Glutamatergic neuron (in vitro differentiated cells): ENCODE measurements at places on chromosomes 4 and X.

DNA sequence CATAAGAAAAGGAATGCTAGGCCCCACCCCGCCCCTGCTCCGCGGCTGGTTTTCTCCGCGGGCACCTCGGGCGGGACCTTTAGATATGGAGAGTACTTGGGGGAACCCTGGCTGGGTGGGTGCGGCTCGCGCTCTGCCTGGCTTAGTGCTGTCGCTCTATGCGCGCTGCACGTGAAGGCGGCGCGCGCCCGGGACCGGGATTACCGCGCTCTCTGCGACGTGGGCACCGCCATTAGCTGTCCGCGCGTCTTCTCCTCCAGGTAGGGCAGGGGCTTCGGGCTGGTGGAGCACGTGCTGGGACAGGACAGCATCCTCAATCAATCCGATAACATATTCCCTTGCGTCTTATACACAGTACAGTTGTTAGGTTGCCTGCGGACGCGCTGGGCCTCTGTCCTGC, 56.0 kb downstream of the MAGEB10 start:
- peak; percentile 24 for DNase-seq

- DNase-seq, result no peak
Observed at GRCh38 chr4:10622728-10623127, 61.8 kb downstream of the CLNK start.

GRCh38 chr4:182724414-182724813, 192.8 kb downstream of the DCTD start:
- no peak for DNase-seq

DNA sequence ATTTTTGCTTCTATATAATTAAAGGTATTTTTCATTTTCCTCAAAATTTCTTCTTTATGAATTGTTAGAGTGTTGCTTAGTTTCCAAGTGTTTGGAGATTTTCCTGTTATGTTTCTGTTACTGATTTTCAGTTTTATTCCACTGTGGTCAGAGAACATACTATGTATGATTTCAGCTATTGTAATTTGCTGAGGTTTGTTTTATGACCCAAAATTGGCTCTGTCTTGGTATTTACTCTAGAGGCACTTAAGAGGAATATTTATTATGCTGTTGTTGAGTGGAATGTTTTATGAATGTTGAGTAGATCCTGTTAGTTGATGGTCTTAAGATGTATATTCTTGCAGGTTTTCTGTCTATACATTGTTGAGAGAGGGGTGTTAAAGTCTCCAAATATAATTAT, 263.5 kb downstream of the PABPC4L start:
- no peak for DNase-seq

- no peak for DNase-seq
Observed at GRCh38 chr4:66606908-66607307, 936.6 kb upstream of the EPHA5 start.
